Stimulated activated CD8-positive, alpha-beta memory T cell treated with anti-CD3 and anti-CD28 coated beads, Interleukin-15, amount 100 ng/mL, for 24 hours (primary cell): ENCODE measurements at places on chromosomes 11 and 22.

GRCh38 chr11:60899046-60899936 lies 7.1 kb downstream of the PRPF19 start:
- DNase-seq, result no peak

- DNase-seq, result no peak
Observed at GRCh38 chr11:47329987-47330931, 22.2 kb downstream of the MYBPC3 start.

- DNase-seq, result no peak
Observed at GRCh38 chr11:117851852-117852251, 24.6 kb downstream of the FXYD6 start.

- DNase-seq, result no peak
Observed at GRCh38 chr11:62491571-62492329, 54.9 kb downstream of the AHNAK start.

DNA sequence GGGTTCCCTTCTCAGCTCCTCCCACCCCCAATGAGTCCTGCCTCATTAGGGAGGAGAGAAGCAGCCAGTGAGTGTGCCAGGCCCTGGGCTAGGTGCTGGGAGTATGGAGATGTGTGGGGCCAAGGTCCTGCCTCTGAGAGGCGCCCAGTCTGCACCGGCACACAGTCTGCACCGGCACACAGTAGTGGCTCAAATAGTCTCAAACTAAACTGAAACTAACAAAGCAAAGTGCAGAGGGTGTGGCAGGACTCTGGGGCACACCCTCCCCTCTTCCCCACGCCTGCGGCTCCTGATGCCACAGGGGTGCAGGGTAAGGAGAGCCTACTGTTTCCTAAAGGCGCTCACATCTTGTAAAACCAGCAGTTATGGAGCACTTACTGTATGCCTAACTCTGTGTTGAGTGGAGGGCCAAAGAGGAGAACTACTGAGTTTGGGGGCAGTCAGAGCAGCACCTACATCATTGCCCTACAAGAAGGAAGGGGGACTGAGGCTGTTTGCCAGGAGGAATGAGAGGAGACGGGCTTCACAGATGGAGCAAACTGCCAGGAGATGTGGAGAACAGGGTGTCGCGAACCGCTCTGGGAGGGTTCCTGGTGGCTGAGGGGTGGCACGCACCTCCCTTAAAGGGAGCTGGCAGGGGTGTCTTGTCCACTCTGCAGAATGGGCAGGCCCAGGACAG lies 939 bp upstream of the SH3BP1 start:
- no peak for DNase-seq

GRCh38 chr22:17101475-17102296 lies 16.9 kb downstream of the IL17RA start:
- DNase-seq, result no peak

GRCh38 chr11:5441414-5441813 lies at the start of gene OR51I1:
TSS of gene OR51I1 (minus strand) at chr11:5441514. CDS start at chr11:5441514, 0 bp downstream.
- no peak for DNase-seq

DNA sequence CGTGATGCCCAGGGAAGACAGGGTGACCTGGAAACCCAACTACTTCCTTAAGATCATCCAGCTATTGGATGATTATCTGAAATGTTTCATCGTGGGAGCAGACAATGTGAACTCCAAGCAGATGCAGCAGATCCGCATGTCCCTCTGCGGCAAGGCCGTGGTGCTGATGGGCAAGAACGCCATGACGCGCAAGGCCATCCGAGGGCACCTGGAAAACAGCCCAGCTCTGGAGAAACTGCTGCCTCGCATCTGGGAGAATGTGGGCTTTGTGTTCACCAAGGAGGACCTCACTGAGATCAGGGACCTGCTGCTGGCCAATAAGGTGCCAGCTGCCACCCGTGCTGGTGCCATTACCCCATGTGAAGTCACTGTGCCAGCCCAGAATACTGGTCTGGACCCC lies 43.5 kb upstream of the DAGLA start:
- no peak for DNase-seq

GRCh38 chr22:47197773-47198500 lies 435.5 kb downstream of the TBC1D22A start:
- no peak for DNase-seq

DNA sequence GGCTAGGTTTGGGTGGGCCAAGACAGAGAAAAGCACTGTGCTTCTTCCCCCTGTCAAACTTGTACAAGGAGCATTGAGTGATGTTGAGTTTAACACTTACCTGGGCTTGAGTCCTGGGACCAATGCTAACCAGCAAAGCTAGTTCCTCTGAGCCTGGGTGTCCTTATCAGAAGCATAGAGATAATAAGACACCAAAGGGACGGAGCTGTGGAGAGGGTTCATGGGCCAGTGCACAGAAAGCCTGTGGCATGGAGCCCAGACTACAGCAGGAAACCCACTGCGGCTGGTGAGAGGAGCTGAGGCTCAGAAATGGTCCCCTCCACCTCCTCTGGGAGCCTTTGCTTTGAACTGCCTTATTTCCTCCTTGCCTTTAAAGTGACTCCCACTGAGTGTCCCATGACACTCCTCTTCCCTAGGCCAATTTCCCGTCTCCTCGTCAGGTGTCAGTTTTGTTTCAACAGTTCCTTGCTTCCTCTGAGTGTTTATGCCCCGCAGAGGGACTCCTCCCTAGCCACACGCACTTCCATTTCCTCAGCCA lies 9.4 kb downstream of the SLCO2B1 start:
- no peak for DNase-seq

- DNase-seq, result no peak
Observed at GRCh38 chr11:12288931-12289666, 88.3 kb upstream of the PARVA start.

DNA sequence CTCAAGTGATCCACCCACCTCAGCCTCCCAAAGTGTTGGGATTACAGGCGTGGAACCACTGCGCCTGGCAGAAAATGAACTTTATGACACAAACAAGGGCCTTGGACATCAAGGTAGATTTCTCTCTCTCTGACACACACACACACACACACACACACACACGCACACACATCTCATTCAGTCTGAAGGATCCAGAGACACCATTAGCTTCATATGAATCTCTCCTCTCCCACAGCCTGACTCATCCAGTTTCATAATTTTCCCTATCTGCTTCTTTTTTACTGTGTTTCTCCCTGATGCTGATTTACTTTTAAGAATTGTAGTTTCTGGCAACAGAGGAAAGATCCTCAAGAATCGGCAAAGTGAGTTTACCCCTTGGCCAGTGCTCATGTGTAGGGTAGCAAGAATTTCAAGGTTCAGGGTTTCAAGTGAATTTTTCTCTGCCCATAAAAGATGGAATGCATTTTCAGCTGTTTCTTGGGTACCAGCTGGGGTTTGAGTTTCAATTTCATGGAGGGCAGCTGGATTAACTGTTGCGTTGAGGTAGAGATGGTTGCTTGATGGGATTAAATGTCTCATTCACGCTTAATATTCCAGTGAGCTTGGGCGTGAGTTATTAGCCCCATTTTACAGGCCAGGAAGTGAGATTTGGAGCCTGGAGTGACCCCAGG lies 3.5 kb downstream of the MYO18B start:
- DNase-seq, result no peak

DNA sequence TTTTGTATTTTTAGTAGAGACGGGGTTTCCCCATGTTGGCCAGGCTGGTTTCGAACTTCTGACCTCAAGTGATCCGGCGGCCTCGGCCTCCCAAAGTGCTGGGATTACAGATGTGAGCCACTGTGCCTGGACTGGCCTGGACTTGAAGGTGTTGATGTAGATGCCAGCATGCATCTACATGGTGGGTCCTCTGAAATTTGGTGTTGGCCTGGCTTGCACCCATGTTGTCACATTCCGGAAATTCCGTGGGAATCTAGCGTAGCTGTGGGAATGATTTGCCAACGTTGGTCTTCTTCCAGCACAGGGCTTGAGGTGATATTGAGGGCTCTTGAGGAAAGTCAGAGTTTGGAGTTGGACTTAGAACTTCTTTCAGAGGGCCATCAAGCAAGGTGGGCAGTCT lies 6.5 kb downstream of the PACS1 start:
- no peak for DNase-seq

- DNase-seq, result no peak
Observed at GRCh38 chr11:126793596-126793995, 207.0 kb downstream of the KIRREL3 start.

DNA sequence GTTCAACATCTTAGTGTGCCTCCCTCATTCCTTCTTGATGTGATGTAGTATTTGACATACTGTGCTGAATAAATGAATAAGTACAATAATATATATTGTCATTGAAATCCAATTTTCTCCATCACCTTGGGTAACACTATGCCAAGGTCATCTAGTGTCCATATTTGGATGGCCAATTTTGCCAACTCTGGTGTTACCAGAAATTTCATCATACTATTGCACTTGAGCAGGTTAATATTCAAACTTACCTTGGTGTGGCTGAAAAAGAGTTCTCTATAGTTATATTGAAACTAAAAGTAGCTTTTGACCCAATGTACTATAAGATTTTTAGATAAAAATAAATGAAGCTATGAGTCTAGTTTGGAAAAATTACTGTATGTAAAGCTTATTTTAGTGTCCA lies 98.2 kb upstream of the SLC6A5 start:
- no peak for DNase-seq

GRCh38 chr22:37621352-37621860 lies 12.8 kb downstream of the GGA1 start:
- no peak for DNase-seq

DNA sequence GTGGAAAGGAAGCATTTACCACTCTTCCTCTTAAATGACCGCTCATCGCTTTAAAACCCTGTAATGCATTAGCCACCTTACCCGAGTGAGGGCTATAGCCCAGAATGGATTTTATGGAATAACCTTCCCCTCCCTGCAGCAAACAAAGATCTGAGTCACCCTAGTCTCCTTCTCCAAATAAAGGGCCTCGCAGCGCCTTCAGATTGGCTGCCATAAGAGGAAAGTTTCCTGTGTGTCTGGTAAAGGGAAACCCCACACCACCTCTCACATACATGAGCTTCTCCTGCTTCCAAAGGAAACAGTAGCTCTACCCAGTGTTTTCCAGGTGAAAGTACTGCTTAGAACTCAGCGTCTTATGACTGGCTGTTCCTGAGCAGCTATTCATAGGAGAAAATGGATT lies 47.8 kb downstream of the PPP2R1B start:
- no peak for DNase-seq

DNA sequence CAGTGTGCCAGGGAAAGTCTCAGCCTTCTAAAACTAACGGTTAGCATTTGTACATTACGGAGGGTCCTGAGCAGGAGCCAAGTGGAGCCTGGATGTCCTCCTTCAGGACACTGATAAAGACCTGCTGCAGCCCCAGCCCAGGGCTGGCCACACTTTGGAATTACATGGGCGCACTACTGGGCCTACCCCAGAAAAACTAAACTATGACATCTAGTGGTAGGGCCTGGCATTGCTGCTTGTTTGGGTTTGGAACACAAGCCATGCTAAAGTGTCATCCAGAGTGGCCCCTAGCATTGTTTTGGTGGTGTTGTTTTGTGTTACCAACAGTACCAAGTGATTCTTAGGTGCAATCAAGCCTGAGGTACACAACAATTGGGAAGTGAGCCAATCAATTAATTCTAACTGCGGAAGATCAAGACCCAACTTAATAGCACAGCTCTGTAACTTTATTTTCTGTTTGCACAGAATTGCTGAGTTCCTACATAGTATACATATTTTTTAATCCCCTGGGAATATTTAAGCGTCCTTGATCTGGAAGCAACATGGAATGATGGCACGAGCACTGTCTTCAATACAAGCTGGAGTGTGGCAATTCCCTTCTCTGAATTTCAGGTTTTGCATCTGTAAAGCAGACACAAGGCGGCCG lies 340.7 kb downstream of the LARGE1 start:
- peak; percentile 1 for DNase-seq
